ENCODE measurements at places on chromosomes 7 and 10.

GRCh38 chr7:17070231-17070708 lies 188.5 kb upstream of the AGR3 start:
- DNase-seq: no peak

DNA sequence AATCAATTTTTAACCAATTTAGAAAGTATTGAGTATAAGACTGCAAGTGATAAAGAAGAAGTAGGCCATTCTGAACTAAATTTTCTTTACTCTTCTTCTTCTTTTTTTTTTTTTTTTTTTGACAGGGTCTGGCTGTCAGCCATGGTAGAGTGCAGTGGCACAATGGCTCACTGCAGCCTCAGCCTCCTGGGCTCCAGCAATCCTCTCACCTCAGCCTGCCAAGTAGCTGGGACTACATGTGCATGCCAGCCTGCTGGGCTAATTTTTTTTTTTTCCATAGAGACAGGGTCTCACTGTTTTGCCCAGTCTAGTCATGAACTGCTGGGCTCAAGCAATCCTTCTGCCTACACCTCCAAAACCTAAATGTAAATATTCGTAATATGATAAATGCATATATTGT lies 63.2 kb downstream of the DGKB start:
- DNase-seq: no peak

DNA sequence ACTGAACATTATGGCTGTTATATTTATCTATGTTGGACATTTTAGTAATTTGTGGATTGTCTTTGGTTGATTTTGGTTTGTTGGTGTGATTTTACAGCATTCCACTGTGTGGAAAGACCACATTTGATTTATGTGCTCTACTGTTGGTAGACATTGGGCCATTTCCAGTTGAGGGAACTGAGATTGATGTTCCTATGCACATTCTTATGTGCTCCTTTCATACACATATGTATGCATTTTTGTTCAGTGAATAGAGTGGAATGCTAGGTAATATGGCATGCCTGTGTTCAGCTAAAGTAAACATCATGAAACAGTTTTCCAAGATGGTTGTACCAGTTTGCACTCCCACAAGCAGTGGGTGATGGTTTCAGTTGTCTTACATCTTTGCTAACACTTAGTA lies 15.1 kb downstream of the CACNB2 start:
- no peak for DNase-seq

DNA sequence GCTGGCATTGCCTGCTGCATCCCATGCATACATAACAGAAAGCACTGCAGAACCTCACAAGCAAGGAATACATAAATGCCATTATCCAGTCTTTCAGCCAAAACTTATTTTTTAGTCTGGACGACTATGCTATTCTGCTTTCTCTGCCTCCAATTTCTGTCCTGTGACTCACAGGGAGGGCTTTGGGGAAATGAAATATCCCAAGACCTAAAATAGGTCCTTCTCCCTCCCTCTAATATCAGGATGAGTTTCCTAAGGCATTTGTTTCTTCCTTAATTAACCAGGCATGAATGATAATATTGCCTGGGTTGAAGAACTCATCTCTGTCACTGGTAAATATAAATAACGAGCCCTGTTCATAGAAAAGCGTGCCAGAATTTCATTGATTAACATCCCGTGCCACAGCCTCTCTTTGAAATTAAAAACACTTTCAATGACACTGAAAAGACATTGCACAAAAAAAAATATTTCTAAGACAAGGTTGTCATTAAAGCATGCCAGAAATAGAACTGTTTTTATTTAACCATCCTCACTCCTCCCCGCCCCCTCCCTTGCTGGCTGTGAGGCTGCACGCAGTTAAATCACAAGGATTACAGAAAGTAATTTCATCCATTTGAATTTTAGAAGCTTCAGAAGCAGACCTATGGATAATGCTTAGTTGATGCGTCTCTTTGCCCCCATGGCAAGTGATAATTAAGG lies 103.0 kb upstream of the ANKRD1 start:
- no peak for DNase-seq

- no peak for DNase-seq
Observed at GRCh38 chr10:75404815-75405597, 3.4 kb upstream of the ZNF503 start.

- no peak for DNase-seq
Observed at GRCh38 chr7:140983802-140984201, 30.9 kb downstream of the MRPS33 start.

DNA sequence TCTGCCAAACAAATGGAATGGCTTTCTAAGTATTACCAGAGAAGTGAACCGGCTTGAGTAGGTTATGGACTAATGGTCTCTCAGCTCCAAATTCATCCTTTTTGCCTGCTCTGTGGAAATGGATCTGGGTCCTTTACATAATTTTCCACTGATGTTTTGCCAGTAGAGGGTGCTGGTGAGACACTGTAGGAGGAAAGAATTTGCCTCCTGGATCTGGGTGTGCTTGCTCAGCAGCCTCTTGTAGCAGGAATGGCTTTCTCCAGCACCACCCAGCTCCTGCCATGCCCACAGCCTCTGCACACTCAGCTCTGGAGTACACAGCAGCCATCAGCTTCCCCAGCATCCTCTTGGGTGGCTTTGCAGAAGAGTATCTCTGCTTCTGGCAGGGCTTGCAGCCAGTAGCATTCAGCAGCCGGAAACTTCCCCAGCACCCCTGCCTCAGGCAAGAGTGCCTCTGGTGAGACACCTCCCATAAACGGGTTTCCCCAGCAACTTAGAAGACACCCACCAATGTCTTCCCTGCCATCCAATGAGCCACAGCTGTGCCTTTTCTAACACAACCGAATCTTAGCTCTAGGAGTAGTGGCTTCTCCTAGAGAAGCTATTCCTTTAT lies 235.0 kb upstream of the PLPP4 start:
- DNase-seq: peak; percentile 13

- DNase-seq: no peak
Observed at GRCh38 chr7:29156907-29157452, 10.6 kb upstream of the CPVL start.

GRCh38 chr7:26372249-26372648 lies 80.6 kb downstream of the SNX10 start:
- DNase-seq: no peak

- no peak for DNase-seq
Observed at GRCh38 chr10:71307469-71308085, 11.5 kb upstream of the SLC29A3 start.

DNA sequence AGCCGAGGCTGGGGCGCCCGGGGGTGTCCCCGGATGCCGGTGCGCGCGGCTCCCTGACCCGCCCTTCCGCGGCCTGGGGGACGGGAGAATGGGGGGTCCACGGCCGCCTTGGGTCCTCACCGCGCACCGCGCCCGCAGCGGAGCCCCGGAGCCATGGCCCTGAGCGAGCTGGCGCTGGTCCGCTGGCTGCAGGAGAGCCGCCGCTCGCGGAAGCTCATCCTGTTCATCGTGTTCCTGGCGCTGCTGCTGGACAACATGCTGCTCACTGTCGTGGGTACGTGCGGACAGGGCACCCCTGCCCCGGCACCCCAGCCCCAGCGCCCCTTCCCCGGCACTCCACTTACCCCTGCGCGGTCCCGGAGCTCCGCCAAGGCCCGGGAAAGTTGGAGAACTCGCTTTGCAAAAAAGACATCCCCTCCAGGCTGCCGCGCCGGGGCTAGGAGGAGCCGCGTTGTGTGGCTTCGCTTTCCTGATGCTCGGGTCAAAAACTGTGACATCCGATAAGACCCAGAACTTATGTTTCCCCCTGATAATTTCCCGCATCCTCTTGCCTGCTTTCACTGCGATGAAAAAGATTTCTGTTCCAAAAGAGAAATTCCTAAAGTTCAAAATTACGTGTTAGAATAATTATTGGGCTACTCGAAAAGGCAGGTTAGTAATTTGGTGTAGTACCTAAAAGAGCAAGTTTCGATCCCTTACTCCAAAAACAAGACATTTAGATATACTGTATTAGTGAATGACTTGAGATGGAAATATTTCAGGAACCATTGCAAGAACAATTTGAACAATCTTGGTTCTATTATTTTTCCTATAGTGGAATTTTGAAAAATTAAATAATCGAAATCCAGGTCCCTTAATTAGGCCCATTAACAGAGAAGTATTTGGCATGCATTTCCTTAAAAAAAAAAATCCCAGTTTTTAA lies 888 bp downstream of the SLC18A2 start:
- DNase-seq: no peak

DNA sequence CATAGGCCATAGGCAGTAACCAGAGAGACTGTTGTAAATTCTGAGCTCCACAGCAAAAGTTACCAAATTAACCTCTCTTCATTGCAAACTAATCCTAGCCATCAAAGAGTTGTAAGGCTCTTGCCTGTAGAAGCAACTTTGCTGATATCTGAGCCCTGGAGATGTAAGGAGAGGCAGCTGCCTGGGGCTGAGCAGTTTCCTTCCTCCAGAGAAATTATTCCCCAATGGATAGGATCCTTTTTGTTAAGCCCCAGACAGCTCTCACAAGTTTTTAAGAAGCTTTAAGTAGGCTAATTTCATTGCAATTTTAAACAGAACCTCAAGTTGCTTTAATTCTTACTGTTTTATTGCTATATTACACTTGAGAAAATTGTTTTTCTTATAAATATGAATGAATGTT lies 211.1 kb downstream of the GALNT17 start:
- no peak for DNase-seq

GRCh38 chr10:60208676-60209269 lies 180.9 kb downstream of the ANK3 start:
- no peak for DNase-seq

- DNase-seq: no peak
Observed at GRCh38 chr10:77970869-77971803, 44.6 kb upstream of the DLG5 start.

DNA sequence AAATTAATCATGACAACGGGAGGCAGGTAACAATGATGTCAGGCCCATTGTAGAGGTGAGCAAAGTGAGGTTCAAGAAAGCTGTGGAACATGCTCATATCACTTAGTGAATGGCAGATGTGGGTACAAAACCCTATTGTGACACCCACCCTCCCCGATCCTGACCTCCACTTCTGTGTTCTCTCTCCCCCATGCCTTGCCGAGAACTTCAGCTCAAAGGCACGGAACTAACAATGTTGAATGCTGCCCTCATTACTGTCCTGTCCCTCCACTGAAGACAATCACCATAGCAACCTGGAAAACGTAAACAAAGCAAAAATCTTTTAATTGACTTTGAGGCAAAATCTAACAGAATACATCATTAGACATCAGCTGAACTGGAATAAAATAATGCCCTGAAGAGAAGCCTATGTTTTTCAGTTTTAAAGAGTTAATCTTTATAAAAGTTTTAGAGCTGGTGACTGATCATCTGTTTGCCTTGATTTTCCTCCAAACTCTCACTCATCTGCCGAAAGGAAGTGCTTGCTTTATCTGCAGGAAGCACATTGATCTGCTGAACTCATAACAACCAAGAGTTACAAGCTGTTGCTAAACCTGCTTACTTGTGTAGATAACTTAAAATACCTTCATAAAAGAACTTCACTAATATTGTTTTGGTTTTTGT lies 133.6 kb downstream of the CUBN start:
- DNase-seq: no peak

GRCh38 chr7:47328392-47329319 lies 253.3 kb downstream of the TNS3 start:
- no peak for DNase-seq

DNA sequence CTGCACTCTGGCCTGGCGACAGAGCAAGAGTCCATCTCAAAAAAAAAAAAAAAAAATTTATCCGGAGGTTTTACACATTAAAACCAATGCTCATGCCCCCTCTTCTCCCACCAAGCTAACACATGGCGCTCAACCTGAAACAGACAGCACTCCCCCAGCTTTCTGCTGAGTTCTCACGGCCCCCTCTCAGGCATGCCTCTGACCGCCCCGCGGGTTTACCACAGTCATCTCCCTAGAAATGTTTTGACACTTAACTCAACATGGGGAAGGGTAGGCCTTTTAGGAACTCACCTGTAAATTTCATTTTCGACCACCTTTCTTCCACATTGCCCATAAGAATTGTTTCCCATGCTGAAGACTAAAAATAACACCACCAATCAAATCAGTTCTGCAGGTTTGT lies 9.3 kb downstream of the RCC1L start:
- DNase-seq: no peak

GRCh38 chr7:131745390-131746248 lies 189.2 kb upstream of the PODXL start:
- DNase-seq: no peak

DNA sequence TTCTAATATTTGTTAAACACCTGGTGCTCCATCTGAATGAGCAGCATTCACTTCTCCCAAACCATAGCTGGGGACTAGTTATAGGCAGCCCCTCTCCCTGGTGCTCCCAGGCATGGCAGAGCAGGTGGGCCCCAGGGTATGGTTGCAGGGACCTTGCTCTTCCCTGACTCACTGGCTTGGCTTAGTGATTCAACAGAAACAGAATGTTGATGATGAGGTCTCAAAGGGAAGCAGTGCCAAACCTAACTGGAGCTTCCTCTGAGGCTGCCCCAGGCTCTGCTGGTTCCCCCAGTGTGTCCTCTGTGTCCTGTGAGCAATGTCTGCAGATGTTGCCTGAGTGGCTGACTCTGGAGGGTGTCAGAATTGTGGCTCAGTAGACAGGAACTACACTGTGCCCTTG lies 3.7 kb downstream of the GPR26 start:
- no peak for DNase-seq

DNA sequence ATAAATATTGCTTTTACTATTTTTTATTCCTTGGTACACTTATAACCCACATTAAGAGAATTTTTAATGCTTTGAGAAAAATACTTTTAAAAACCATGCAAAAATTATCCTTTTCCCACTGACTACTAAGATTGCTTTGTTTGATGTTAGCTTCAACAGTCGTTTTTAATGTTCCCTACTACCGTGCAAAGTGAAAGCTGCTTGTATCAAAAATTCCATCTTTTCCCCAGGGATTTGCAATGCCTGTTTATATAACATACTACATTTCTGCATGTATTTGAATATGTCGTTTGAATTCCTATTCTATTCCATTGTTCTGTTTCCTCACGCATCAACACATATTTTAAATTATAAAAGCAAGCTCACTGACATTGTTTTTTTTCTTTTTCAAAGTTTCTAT lies 54.4 kb downstream of the TFPI2 start:
- no peak for DNase-seq

DNA sequence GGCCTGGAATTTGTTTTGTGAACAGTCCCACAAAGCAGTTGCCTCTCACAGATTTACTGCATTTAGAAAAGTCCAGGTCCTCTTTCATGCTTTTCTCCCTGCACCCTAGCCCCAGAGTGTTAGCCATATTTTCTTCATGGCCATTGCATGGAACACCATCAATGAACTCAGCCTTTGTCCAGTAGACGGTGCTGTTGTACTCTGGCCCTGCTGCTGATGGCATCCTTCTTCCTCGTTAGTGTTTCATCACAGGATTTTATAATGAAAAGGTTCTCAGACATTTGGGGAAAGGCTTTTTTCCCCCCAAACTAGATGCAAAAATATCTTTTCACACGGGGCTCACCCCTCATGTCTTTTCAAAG lies 93.0 kb upstream of the SLC25A13 start:
- peak; percentile 4 for DNase-seq

GRCh38 chr10:103367379-103367781 lies 396 bp upstream of the TAF5 start:
- peak; percentile 14 for DNase-seq
